ENCODE measurements at places on chromosomes 16 and 17.

DNA sequence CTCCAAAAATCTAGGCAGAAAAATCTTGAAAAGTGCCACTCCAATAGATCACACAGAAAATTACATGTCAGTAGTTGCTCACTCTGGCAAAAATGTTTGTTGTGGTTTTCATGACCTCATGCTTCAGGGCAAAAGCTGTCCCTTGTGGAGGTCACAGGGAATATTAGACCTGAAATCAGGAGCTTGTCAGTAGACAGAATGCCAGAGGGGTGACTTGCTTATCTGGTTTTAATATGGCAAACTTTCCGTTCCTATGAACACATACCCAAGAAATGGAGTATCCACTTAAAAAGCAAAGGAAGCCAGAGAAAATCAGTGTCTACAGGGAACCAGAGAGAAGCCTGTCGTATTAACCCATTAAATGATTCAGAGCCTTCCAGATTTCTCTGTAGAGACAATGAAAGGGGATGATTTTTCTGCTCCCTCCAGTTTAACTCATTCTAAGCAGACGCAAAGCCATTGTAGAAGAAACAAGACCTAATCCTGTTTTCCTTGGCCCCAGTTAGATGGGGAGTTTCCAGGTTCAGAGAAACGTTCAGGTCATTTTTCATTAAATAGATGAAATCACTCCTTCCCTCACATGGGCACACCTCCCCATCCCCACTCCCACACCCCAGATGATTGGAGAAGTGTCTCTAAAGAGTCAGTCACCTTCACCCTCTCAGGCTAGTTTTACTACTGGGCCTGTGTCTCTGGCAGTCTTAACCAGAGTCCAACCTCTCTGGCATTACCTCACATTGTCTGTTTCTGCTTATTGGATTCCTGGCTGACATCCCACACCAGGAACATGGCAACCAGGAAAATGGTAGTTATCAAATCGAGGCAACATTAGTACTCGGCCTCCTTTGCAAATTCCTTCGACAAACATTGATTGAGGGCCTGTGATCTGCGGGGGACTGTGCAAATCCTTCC, 6.0 kb downstream of the SOX9 start:
- DNase-seq, result no peak

- no peak for DNase-seq
These were observed 102.0 kb upstream of the NOL11 start for GRCh38 chr17:67615736-67616135.

GRCh38 chr16:11681556-11681955, 13.3 kb downstream of the SNN start:
- no peak for DNase-seq

- DNase-seq, result no peak
These were observed 15.4 kb downstream of the NOG start for GRCh38 chr17:56608944-56609343.

GRCh38 chr17:67412032-67412431, 35.0 kb downstream of the PITPNC1 start:
- no peak for DNase-seq

GRCh38 chr17:56653877-56654276, 60.4 kb downstream of the NOG start:
- peak; percentile 35 for DNase-seq

GRCh38 chr17:15303851-15304250, 37.5 kb downstream of the TEKT3 start:
- DNase-seq, result no peak

- DNase-seq, result no peak
These were observed 43.8 kb downstream of the RMI2 start for GRCh38 chr16:11389083-11389482.

GRCh38 chr16:9042964-9043680, 48.3 kb upstream of the HAPSTR1 start:
- DNase-seq, result no peak

GRCh38 chr16:88649195-88649923, 1.5 kb downstream of the CYBA start:
- DNase-seq, result peak; percentile 57

DNA sequence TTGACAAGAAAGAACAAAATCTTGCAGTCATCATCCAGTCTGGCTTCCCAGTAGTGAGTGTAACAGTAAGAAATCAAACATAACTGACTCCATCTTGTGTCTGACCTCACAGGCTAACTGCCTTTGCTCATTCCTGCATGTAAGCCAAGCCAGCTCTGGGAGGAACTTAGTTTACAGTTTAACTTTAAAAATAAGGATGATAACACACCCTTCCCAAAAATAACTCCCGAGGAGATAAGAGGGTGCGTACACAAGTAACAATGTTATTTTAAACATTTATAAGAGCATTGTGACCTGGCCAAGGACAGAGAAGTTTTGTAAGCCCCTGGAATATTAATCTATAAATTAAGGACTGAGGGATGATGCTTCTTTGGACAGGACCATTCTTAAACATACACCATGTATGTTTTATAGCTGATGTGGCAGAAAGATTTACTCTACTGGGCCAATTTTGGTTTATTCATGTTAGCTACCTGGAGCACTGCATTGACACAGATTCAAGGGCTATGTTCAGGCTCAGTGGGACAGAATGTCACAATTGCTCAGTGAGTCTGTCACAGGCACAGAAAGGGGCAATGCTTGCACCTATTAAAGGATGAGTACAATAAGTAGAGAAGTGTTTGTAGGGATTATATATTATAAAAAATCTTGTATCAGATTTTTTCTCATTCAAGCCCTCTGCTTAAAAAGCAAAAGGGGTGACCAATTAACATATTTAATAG, 344.1 kb downstream of the UTP18 start:
- no peak for DNase-seq

GRCh38 chr16:68732741-68733399, 4.2 kb upstream of the CDH1 start:
- DNase-seq, result no peak

GRCh38 chr17:79188048-79188447, 113.4 kb downstream of the ENGASE start:
- no peak for DNase-seq

DNA sequence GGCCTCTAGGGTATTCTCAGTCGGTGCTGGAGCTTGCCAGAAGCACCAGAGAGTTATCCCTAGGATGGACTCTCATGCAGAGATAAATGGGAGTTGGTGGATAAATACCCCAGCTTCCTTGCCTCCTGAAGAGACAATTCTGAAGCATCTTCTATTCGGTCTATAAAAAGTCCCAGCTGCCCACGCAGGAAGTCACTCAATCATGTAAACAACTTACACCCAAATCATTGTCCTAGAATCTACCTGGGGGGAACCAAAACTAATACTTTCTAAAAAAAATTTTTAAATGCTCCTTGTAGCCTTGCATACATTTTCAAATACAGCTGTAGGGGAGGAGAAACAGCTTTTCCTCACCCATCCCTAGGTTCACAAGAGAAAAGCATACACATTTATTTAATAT, 66.6 kb upstream of the ELAC2 start:
- no peak for DNase-seq

DNA sequence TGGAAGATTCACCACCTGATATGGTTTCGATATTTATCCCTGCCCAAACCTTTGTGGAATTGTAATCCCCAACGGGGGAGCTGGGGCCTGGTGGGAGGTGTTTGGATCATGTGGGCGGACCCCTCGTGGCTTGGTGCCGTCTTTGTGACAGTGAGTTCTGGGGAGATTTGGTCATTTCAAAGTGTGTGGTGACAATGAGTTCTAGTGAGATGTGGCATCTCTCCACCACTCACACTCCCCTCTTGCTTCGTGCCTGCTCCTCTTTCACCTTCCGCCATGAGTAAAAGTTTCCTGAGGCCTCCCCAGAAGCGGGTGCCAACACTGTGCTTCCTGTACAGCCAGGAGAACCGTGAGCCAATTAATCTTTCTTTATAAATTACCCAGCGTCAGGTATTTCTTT, 9.7 kb downstream of the CCDC57 start:
- DNase-seq, result no peak

GRCh38 chr16:17571499-17572093, 100.8 kb upstream of the XYLT1 start:
- no peak for DNase-seq

All from NCI-H1105 treated with DMSO at 0.1 percent for 48 hours (cell line).